ENCODE measurements at places on chromosomes 7 and 10.

GRCh38 chr10:72260976-72261783, 12.5 kb upstream of the DDIT4 start:
- no peak for DNase-seq

DNA sequence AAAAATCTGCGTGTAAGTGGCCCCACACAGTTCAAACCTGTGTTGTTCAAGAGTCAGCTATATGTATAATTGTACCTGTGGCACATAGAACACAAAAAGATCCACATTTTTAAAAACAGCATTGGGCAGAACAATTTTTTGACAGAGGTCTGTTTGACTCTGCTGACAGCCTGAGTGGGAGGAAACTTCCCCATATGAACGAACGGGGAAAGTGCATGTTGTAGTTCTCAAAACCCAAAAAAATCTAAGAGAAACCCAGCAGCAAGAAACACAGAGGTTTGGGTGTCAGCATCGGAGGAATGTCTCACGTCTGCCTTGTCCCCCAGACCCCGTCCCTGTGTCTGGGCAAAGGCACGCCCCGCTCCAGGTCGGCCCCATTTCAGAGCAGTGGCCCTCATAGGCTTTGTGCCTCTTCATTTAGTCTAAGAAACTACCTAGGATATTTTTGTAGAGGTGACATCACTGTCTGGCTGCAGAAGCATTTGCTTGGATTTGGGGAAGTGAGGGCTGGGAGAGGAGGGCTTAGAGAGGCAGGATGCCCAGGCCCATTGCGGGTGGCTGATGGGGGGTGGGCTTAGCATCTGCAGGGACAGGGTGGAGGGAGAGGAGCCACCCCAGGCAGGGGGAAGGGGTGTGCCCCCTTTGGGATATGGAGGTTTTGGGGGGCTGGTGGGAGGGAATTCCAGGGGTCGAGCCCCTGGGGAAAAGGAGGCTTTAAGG, 11.0 kb downstream of the CUX1 start:
- DNase-seq: no peak

- DNase-seq: no peak
These were observed 8.8 kb upstream of the FGL2 start for GRCh38 chr7:77208416-77208815.

GRCh38 chr10:114485696-114486400, 81.5 kb upstream of the AFAP1L2 start:
- no peak for DNase-seq

DNA sequence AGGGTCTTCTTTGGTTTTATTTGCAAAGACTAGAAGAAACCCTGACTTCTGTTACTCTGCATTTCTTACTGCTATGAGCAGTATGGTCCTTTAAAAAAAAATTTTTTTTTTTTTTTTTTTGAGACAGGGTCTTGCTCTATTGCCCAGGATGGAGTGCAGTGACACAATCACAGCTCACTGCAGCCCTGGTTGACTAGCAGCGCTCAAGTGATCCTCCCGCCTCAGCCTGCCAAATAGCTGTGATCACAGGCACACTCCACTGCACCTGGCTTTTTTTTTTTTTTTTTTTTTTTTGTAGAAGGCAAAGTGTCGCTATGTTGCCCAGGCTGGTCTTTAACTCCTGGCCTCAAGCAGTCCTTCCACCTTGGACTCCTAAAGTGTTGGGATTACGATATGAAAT, 17.4 kb downstream of the CNNM2 start:
- DNase-seq: no peak

DNA sequence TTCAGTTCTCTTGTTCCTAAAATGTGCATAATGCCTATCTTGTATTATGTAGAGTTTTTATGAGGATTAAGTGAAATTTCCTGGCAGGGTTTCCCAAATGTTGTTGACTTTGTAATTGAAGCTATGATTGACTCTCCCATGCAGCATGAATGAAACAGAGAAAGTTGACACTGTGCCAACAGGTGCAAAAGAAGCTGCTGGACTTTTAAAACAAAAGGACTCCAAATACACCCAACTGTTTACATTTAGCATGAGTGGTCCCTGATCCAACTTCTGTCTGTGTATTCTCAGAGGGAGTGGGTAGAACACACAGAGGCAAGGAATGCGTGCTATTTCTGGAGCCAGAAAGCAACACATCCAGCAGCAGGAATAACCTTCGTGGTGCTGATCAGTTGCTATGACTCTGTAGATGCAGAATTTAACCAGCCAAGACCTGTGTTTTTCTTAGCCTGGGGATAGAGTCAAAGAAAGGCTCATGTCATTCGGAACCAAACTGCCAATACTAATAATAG, 14.4 kb upstream of the RBM20 start:
- peak; percentile 66 for DNase-seq

- peak; percentile 88 for DNase-seq
These were observed 111.7 kb upstream of the MBL2 start for GRCh38 chr10:52883996-52884871.

DNA sequence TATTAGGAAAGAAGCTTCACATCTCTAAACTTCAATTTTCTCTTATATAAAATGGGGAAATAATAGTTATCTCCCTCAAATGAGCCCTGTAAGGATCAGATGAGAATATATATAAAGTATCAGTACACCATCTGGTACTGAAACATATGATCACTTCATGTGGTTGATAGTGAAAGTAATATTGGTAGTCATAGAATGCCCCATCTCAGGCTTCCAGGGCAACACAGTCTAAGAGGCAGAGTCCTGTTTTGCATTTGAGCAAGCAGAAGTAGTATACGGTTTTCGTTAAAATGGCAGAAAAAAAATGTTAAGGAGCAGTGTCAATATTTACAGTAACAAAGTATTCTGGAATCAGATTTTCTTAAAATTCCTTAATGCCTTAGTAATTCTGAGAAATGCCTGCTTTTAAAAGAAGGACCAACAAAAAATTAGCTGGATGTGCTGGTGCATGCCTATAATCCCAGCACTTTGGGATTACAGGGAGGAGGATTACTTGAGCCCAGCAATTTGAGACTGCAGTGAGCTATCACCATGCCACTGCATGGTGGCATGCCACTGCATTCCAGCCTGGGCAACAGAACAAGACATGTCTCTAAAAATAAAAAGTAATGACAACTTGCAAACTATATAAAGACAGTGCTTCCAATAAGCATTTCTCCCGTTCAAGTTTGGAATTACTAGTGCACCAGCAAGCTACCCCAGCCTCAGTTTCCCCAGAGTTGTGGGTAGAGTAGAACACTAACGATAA, 19.8 kb downstream of the KBTBD2 start:
- no peak for DNase-seq

- DNase-seq: no peak
These were observed 57.9 kb downstream of the ZNF22 start for GRCh38 chr10:45058580-45058979.

GRCh38 chr10:91412354-91413087, 2.4 kb downstream of the HECTD2 start:
- no peak for DNase-seq

DNA sequence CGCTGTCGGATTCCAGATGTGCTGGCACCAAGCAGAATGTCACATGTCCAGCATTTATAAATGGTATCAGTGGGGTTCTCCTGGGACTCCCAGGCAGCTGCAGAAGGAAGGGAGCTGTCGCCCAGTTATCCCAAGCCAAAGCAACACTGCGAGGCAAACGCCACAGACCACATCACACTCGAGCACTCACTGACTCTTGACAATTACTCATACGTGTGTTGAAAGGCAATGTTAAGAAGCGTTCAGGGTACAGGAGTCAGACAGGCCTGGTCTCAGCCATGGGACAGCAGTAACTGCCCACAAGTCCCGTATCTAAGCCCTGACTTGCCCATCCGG, 113.4 kb downstream of the DIP2C start:
- no peak for DNase-seq

- no peak for DNase-seq
These were observed 44.0 kb downstream of the LDB3 start for GRCh38 chr10:86712317-86712707.

DNA sequence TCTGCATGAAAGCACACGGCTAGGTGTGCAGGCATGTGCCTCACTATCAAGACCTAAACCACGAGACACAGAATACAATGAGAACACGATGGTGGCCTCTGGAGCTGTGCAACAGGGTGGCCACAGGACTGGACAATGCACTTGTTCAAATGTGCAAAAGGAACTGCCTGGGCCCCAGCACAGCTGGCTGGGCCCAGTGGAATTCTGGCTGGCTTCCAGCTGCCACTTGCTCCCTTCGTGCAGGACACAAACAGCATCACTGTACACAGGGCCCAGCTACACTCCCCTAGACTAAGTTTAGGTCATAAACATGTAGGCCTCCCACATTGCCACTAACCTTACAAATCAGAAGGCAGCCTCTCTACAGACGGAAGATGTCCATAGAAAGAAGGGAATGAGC, 23.4 kb downstream of the DOCK4 start:
- no peak for DNase-seq

- DNase-seq: no peak
These were observed 24.5 kb upstream of the MSRB2 start for GRCh38 chr10:23070913-23071218.

Data from RWPE2 (cell line).